Skeletal muscle cell (primary cell): ENCODE measurements at places on chromosomes 12 and 14.

DNA sequence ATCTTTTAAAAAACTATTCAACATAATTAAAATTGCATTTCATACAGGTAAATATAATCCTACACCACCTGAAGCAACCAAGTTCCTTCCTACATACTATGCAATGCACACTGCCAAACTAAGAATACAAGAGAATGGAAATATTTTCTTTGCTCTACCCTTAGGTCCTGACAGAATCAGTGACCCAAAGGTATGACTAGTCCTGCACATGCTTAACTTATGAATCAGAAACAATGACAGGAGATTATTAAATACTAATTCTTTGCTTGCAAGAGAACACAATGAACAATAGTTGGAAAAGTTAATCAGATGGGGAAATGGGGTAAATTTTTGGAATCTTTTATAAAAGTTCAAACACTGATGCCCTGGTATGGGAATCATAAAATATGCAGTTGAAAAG is 220.1 kb downstream of the SOX5 start:
- DNase-seq = no peak

- DNase-seq = peak; percentile 52
Observed at GRCh38 chr12:93197067-93197593, 180.6 kb upstream of the NUDT4 start.

DNA sequence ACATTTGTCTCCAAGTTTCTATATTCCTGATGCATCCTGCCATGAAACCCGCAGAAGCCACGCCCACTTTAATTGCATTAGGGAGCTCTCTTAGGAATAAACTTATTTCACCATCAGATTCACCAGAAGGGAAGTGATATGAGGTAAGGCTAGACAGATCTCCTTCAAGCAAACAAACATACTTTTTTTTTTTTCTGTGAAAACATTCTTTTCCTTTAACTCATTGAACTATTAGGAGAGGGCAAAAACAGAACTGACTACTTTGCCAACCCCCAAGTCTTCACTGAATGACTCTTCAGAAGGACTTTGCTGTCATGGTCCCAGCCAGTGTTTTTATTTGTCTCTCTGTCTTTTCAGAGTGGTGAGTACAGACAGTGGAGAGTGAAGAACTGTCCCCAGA is 48.4 kb downstream of the GTF2A1 start:
- no peak for DNase-seq

- no peak for DNase-seq
Observed at GRCh38 chr14:34872822-34873588, 2.2 kb downstream of the BAZ1A start.

- DNase-seq = no peak
Observed at GRCh38 chr12:93519859-93520258, 52.5 kb downstream of the MRPL42 start.

DNA sequence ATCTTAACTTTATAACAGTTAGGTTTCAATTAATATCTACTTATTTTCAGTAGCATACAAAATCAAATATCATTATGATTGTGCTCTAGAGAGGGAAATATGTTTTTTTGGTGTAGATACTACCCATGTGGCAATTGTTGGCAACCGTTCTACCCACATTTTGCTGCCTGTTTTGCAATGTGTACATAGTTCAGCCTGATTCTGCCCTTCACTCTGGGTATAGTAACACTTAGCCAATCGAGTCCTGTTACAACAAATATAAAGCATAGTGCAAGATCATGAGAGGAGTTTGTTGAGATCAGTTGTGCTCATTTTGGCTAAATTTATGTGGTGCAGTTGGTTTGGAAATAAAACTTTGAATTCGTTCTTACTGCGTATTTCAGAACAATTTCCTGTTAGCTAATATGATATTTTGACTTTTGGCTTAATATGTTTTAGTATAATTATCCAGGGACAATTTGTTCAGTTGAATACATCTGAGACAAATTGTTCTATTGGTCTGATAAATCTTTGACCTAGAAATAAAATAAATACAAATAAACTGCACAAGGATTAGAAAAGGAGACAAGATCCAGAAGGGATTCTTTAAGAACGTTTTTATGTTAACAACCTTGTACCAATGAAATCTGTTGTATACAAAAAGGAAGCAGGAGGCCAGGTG is 76.9 kb downstream of the ATF7IP start:
- peak; percentile 20 for DNase-seq

GRCh38 chr14:76827696-76828296 is 1.6 kb downstream of the LRRC74A start:
- DNase-seq = no peak

- DNase-seq = no peak
Observed at GRCh38 chr12:67630373-67631088, 18.0 kb upstream of the DYRK2 start.

GRCh38 chr14:65255583-65256461 is 153.5 kb upstream of the MAX start:
- no peak for DNase-seq

DNA sequence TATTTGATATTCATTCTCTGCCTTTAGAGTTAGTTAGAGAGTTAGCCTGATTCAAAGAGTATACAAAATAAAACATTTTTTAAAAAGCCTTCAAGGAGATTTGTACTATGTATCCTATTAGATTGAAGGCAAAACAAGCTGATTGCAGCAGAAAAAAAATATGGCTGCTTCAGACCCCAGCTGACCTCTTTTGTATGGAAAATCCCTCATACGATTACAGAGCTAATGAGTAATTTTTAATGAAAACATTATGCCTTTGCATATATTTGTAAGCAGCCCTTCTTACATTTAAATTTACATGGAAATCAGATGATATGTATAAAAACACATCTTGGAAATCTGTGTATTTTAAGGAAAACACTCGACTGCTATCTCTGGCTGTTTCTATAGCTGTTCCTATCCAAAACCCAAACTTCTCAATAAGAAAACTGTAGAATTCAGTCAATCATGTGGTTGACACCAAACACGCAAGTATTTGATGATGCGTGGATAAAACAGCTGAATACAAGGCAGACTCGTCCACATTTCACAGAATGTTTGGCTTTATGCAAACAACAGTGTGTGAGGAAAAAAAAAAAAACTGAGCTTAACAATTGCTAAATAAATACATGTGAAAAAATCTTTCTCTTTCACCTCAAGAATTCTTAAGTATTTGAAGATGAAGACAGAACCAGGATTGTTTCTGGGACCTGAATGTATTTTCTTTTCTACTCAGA is 275.3 kb downstream of the EGLN3 start:
- DNase-seq = no peak

DNA sequence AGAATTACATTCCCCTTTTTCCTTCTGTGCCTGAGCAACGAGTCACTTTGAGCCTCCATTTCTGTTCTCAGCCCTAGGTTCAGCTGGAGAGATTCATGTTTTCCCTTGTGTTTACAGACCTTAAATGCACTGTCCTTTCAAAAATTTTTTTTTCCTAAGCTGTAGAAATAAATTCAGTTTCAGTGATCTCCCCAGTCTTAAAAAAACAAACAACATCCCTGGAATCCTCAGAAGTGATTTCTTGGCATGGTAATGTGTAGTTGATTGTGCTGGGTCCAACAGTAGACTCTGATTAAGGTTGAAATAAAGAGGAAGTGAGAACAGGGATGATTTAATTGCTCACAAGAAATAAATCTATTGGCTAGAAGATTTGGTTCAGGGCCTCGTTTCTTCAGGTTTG is 89.3 kb downstream of the NTN4 start:
- DNase-seq = peak; percentile 4

- DNase-seq = peak; percentile 13
Observed at GRCh38 chr12:83042441-83043200, 355.9 kb downstream of the TMTC2 start.

GRCh38 chr12:109598428-109598854 is 24.8 kb downstream of the MVK start:
- no peak for DNase-seq

DNA sequence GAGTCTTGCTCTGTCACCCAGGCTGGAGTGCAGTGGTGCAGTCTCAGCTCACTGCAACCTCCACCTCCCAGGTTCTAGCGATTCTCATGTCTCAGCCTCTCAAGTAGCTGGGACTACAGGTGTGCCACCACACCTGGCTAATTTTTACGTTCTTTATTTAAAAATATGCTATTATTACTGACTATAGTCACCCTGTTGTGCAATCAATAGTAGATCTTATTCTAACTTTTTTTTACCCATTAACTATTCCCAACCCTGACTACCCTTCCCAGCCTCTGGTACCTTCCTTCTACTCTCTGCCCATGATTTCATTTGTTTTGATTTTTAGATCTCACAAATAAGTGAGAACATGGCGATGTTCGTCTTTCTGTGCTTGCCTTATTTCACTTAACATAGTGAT is 2.5 kb downstream of the OXA1L start:
- no peak for DNase-seq

GRCh38 chr12:65845751-65846537 is 21.7 kb downstream of the HMGA2 start:
- no peak for DNase-seq

GRCh38 chr12:25992026-25992782 is 33.7 kb downstream of the RASSF8 start:
- no peak for DNase-seq

- DNase-seq = no peak
Observed at GRCh38 chr12:58889557-58889956, 30.7 kb downstream of the LRIG3 start.

GRCh38 chr12:53058674-53059433 is 9.0 kb downstream of the TNS2 start:
- no peak for DNase-seq

DNA sequence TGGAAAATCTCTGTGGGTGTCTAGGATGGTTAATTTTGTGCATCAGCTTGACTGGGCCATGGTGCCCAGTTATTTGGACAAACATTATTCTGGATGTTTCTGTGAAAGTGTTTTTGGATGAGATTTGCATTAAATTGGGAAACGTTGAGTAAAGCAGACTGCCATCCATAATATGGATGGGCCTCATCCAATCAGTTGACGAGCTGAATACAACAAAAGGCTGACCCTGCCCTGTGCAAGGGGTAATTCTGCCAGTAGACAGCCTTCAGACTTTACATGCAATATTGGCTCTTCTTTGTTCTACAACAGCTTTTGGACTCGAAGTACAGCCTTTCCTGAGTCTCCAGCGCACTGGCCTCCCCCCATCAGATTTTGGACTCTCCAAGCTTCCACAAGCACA is 1.5 kb upstream of the CDKN3 start:
- DNase-seq = no peak

DNA sequence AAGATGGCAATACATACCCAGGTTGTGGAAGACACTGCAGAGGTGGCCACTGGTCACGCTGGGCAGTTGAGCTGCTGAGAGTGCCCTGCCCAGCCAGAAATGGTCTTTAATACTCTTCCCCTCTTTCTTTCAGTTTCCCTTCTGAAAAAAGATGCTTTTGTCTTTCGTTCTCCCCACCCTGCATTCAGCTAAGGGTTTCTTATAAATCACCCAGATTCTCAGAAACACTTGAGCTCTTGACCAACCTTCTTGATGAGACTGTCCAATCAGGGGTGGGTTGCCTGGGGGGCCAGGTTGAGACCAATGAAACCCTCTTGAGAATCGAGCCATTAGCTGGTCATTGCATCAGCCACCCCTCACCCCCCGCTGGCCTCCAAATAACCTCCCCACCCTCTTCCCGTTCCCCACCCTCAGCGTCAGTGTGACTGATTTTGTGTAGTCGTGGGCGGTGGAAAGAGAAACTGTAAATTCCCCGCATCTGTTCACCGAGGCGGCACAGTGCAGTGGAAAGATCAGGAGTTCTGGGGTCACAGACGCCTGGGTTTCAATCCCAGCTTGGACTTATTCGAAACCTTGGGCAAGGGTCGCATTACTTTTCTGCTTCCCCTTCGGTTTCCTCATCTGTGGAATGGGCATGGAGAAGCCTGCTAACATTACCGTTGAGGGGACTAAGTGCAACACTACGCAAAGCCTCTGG is 52.3 kb downstream of the SLC25A47 start:
- DNase-seq = peak; percentile 94
